EL (cell line): ENCODE measurements at places on chromosomes 6 and 20.

DNA sequence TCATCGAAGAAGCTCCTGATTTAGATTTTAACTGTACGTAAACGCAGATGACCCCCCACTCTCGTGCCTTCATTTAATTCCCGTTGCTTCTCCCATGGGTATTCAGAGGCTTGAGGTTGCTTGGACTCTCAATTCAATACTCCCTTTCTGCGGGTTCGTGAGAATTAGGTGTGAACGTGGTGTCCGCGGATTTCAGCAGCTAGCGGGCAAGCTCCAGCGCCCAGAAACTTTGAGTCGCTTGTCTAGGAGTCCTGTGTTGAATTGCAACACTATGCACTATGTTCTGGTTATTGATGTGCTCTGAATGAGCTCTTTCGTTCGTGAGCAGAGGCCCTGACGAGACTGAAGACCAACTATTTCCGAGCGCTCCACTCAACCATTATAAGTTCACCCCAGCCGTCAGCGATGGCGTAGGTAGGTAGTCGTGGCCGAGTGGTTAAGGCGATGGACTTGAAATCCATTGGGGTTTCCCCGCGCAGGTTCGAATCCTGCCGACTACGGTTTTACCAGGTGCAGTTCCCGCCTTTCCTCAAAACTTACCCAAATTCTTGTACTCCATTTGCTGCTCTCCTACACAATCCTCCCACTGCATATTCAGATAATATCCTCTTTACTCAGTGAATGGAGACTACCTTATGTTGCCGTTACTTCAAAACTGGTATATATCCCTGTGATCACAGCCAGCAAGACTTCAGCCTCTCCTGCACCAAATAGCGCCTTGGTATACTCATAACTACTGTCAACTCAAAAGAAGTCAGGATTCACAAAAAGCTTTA, 72.6 kb upstream of the ZNF184 start:
- DNase-seq: peak; percentile 85

DNA sequence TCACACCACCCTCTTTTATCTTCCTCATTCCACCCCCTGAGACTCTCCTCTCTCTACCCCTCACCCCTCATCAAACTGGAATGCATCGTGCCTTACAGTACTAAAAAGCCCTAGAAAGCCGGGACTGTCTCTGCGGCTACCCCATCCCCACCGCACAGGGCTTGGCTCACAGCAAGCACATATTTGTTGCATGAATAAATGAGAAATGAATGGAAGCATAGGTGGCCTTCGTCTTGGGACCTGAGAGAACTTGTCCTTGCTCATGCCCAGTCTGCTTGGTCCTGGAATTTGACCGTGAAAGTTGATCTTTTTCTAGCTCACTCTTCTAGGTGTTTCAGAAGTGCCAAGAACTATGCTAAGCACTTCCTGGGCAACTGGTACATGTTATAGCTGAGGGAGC, 53.3 kb downstream of the APCDD1L start:
- no peak for DNase-seq

- DNase-seq: no peak
Observed at GRCh38 chr6:28393912-28394662, 5.5 kb downstream of the ZSCAN12 start.

- DNase-seq: no peak
Observed at GRCh38 chr6:118877806-118878205, 16.1 kb upstream of the ASF1A start.

DNA sequence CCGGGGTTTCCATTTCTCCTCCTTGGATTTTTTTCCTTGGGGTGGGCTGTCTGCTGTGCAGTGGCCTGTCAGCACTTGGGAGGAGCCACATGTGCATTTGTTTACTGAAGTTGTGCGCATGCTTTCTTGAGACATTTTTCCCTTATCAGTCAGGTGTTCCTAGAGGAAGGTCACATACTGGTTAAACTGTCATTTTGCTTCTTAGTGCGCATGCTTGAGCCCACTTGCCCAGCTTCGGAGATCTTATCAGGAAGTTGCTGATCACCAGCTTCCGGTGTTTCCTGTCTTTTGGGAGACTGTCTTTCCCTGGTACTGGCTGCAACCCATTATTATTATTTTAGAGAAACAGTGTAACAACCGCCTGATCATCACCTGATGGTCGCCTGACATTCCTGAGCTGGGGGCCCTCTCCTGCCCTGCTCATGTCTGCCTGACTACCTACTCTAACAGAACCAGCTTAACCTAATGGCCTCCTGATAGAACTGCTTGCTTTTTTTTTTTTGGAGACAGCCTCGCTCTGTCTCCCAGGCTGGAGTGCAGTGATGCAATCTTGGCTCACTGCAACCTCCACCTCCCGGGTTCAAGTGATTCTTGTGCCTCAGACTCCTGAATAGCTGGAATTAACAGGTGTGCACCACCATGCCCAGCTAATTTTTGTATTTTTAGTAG, 378 bp upstream of the ERVFRD-1 start:
- DNase-seq: no peak
